ENCODE measurements at places on chromosomes 1 and 21.
A peak's percentile ranks its signal among the peaks of the same experiment; 100 is the strongest.

GRCh38 chr1:97989094-97989680 is 68.4 kb upstream of the DPYD start:
- no peak for DNase-seq

DNA sequence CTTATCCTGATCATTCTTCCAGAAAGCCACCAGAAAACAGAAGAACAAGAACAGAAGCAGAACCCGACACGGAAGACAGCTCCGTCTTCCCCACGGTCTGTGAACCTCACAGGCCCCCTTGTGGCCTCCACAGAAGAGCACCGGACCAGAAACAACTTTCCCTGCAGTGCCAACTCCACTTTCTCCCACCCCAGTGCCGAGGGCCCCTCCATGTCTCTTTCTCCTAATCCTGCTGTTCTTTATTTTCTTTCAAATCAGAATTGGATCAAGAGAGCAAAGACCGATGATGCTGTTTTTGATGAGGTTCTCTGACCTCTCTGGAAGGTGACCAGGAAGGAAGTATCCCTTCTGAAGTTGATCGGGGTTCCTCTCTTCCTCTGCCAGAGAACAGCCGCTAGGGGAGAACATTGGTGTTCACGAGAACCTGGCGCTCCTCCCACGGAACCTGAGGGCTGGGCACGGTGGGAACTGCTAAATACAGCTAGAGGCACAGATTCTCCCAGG is 58.9 kb upstream of the CTTNBP2NL start:
- DNase-seq: peak; percentile 37

DNA sequence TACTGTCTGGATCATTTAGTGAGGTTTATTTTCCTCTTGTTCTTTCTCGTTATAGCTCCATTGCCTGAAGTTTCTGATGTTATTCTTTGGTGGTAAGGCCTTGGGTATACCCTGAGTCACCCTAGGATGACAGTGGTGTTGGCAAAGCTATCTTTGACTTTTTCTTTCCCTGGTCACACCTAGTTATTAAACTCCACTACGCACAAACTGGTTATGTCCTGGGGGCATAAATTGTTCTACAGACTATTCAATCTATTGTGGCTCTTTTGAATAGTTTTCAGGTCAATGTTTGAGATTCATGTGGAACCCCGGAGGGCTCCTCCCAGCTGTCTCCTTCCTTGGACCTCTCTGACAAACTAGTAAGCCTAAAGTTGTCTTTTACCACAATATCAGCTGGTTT is 157.7 kb downstream of the SLC35F3 start:
- DNase-seq: no peak

DNA sequence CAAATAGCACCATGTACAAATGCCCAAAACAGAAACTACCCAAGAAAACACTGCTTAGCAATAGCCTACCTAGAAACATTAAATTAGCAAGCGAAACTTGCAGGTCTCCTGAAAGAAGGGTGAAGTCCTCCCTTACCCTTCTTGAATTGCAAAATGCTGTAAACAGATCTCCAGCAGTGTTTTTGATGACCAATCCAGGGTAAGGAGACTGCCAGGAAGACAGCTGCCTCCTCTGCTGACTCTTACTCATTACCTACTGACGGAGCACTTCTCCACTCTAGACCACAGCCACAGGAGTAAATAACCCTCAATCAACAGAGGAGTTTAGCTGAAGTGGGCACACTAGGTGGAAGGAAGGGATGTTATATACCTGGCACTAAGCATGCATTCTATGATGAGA is 32.2 kb upstream of the GADD45A start:
- DNase-seq: peak; percentile 66

GRCh38 chr1:236124965-236125364 is 17.4 kb upstream of the GPR137B start:
- DNase-seq: no peak

DNA sequence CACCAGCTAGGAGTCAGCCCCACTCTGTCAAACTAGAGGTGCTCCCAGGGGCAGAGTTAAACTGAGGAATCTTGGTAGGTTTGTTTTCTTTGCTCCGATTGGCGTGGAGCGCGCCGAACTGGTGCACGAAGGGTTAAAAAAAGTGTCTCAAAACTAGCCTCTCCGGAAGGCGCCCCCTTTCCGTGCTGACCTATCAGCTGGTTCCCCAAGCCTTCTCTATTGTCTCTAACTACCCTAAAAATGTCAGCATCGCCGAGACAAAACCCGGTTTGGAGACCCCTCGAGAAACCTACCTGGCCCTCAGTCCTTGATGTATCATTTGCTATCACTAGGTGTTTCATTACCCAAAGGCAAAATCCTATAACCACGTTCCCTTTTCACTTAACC is 2.2 kb downstream of the TGFB2 start:
- DNase-seq: no peak

GRCh38 chr1:204262506-204263253 is 48.9 kb upstream of the GOLT1A start:
- DNase-seq: no peak

GRCh38 chr1:228101994-228102790 is 933 bp downstream of the C1orf35 start:
- DNase-seq: peak; percentile 43

All from suppressor macrophage treated with lipopolysaccharide for 4 hours (primary cell).